Iris pigment epithelial cell (primary cell): ENCODE measurements at places on chromosomes 4 and X.
A peak's percentile ranks its signal among the peaks of the same experiment; 100 is the strongest.

DNA sequence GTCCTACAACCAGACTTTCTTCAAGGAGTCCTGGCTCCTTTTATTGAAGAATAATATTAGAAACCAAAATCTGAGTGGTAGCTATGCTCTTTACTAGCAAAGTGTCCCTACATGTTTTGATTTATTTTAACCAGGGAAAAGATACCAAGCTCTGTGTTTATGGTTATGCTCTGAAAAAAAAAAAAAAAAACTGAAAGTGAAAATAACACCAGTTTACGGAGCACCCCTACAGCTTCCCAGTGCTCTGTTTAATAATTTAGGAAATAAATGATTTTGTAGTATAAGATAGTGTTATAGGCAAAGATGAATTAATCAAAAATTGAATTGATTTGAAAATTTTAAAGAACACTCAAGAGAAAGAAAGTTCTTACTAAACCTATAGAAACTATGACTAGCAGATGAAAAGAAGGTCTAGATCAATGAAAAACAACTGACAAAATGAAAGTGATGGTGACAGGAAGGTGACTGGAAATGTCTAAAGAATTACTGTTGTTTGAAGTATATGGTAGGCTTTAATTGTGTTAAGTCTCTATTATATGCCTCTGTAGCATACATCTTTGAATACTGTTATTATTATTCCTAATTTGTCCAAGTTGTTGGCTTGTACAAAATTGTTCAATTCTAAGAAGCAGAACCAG is 1698.4 kb upstream of the PCDH10 start:
- DNase-seq: no peak

- no peak for DNase-seq
Observed at GRCh38 chrX:131543774-131544173, at the start of gene OR13H1. TSS of gene OR13H1 (plus strand) at chrX:131544074. CDS start at chrX:131544074, 0 bp downstream.

DNA sequence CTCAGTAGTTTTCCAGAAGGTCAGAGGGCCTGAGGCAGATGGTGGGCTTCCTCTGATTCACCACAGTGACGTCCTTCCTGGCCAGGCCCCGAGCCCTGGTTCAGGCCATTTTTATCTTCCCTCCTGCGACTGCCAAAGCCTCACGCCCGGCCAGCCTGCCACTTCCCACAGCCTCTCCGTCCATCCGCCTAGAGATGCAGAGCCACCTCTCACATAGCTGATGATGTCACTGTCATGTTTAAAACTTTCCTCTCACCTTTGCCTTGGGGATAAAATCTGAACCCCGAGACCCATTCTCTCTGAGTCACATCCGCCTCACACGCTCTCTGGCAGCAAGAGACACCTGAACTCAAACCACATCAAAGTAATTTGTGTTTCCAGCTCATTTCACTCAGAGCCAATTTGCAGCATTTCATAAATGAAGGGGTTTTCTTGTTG is 175.3 kb downstream of the QDPR start:
- peak; percentile 11 for DNase-seq

DNA sequence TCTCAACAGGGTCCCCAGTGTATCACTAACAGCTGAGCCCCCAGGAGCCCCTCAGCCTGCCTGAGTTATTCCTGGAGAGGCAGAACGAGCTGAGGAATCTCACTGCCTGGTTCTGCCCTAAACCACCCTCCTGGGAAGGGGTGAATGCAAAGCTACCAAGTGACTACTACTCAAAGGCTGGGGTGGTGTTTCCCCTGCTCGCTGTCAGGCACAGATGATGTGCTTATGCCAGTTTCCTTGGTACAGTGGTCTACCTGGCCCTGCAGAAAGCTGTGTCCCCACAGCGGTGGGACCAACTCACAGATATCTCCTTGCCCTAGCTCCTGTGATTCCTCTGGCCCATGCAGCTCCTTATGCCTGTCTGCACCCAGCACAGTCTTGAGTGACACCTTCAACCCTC is 35.4 kb upstream of the ASMTL start:
- no peak for DNase-seq

DNA sequence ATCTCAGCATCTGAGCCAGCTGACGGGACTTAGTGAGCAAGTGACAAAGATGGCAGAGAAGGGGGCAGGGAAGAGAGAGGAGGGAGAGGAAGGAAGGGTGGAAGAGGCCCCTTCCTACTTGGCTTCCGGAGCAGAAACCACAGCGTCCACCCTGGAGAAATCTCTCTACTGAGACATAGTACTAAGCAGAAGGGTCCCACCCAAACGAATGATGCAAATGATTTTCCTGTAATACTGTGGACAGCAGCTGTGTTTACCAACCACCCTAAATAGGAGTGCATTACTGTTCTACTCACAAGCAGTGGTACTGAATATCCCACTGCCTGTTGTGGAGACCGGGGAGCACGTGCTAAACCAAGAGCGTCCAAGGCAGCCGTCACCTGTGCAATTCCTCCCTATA is 29.4 kb downstream of the DTHD1 start:
- no peak for DNase-seq

DNA sequence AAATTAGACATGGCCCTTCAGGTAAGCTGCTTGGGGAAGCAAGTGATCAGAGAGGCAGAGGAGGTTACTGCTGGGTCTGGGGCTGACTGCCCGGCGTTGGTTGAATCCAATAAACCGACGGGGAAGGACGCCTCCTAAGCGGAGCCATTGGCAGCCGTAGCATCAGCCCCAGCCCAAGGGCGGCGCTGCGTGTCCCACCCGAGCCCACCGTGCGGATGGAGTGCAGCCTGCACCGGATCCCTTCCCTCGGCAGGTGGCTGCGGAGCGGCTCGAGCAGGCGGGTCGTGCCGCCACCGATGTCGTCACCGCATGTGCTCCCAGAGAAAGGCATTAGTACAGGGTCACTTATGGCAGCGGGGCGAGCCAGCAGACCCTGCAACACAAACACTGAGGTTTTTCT is 82.1 kb downstream of the ALPK1 start:
- no peak for DNase-seq

DNA sequence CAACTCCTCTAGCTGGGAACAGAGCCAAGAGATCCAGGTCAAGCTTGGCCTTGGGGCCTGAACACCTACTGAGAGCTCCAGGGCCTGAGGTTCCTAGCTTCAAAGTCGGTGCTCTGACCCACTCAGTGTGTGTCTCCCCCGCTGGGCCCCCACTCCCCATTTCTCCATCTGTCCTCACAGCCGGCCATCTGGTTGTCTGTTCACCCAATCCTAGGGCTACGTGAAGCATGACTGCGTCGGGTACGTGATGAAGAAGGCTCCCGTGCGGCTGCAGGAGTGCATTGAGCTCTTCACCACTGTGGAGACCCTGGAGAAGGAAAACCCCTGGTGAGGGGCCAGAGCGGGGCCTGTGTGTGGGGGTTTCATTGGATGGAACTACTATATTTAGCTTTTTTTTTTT is 12.3 kb downstream of the USP11 start:
- no peak for DNase-seq

GRCh38 chr4:52566136-52567031 is 92.7 kb downstream of the USP46 start:
- DNase-seq: no peak
